ENCODE measurements at places on chromosomes 16 and 17.

- DNase-seq: no peak
Measured at GRCh38 chr17:82090549-82091263, 7.3 kb downstream of the FASN start.

DNA sequence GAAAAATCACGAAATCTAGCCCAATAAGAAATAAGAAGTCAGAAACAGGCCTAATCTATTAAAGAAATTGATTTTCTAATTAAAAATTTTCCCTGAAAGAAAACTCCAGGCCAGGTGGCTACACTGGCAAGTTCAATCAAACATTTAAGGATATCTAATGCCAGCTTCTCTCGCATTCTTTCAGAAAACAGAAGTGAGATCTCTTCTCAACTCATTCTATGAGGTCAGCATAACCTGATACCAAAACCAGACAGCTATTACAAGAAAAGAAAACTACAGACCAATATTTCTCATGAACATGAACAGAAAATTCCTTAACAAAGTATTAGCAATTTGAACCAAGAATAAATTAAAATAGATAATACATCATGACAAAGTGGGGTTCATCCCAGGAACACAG lies 52.4 kb downstream of the AXIN2 start:
- no peak for DNase-seq

- no peak for DNase-seq
Measured at GRCh38 chr16:67531247-67531646, 2.6 kb downstream of the RIPOR1 start.

GRCh38 chr16:27313422-27314160 lies at the start of gene IL4R:
Gene IL4R, plus strand, starts transcription at chr16:27313974. Its CDS starts 26,230 bp downstream, at chr16:27340204.
- DNase-seq: peak; percentile 48

DNA sequence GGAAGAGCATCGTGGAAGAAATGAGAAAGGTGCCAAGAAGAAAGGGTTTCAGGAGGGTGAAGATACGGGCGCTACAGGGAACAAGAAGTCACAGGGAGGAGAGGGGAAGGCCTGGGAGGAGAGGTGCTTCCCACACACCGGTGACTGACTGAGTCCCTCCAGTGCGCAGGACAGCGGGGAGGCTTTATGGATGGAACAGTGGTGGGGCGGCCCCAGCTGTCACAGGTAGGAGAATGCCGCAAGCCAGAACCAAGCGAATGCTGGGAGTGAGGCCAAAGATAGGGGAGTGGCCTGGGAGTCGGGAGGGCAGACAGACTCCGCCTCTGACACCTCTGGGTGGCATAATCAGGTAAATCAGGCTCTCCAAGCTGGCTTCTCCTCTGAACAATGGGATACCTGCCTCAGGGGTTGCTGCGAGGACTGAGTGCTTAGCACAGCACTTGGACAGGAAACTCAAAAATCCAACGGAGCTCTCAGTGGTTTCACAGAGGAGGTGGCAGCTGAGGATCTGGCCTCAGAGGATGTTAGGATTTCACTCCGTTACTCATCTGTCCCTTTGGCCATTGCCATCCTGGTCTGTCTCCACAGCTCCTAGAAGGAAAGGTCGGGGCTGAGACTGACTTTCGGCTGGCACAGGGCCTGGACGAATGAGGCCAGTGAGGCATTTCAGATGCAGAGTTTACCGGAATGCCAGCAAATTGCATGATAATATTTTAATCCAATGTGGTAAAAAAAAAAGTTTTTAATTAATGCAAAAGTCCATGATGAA lies 717 bp upstream of the CNP start:
- peak; percentile 50 for DNase-seq

- DNase-seq: peak; percentile 80
Measured at GRCh38 chr16:71311553-71312158, 22.5 kb upstream of the CMTR2 start.

DNA sequence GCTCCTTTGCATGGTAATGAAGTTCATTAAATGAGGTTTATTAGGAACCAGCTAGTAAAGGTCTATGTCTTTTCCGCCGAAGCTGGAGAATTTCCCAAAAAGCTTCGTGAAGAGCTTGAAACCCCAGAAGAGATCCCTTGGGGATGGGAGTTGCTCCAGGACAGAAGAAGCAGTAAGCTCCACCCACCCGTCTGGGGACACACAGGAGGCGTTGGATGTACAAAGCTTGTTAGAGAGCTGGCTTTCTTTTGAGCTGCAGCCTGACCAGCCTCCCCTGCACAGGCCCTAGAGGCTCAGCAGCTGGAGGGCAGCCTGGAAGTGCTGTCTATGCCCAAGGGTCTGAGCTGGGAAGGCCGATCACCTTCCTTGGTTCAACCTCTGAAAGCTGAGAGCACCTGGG lies 147.4 kb upstream of the SDK2 start:
- no peak for DNase-seq

- DNase-seq: no peak
Measured at GRCh38 chr16:17302620-17303019, 168.1 kb downstream of the XYLT1 start.

GRCh38 chr17:30296499-30297080 lies 4.8 kb upstream of the BLMH start:
- DNase-seq: no peak

DNA sequence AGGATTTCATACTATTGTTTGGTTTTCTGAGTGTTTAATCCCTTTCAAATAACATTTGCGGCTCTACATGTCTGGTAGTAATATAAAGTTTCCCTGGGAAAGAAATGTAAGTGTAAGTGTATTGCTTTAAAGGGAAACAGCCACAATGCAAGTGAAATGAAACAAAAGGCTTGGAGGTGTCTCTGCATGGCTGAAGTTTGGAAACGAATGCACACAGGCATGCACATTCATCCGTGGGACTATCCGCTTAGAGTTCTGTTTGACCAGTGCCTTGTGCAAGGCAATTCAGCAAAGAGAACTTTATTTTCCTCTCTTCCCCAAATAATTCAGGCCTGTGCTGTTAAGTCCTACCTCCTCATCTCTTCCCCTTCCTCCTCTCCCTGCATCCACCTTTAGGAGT lies 56.1 kb upstream of the MRTFB start:
- no peak for DNase-seq
